ENCODE measurements at places on chromosomes 1 and 21.

GRCh38 chr1:214423045-214423444 lies 128.4 kb downstream of the PTPN14 start:
- no peak for DNase-seq

DNA sequence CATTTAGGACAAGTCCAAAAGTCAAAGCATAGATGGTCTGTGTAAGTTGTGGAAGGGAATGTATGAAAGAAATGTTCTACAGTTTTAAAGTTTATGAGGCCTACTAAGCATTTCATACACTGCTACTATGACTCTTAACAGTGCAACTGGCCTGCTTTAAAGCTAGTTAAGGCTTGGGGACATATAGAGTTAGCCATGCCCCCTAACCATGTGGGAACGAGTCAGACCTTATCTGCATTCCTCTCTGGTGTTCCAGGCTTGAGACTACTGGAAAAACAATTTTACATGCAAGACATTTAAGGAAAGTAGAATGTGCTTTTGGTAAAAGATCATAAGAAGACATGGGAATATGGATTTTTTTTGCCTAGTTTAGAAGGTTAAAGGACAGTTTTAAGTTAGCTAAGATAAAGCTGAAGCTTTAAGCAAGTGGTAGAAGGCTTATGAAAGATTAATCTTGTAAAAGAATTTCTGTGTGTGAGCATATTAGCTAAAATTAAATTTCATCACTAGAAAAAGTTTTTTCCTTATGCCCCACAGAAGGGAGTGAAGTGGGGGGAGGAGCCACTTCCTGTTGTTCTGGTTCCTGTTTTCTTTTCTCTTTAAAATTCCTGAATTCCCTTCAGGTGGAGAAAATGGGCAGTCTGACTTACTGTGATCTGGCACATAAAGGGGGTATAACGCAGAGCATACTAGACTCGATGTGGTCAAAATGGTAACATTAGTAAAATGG lies 8.9 kb upstream of the CD48 start:
- DNase-seq = no peak

DNA sequence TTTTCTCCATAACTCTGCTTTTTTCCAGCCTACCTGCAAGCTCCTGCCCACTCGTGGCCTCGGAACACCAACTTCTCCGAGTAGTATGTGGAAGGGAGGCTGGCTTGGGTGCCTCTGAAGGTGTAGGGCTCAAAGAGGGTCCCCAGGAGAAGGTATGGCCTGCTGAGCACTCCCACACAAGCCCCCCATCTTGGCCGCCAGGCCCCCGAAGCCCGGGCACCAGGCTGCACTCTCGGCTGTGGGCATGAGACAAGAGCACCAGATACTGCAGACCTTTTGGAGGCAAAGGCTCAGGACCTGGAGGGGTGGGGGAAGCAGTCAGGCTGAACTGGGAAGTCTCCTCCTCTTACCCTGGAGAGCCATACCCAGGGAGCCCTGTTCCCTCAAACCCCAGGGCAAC lies 1.7 kb downstream of the ZNF692 start:
- no peak for DNase-seq

DNA sequence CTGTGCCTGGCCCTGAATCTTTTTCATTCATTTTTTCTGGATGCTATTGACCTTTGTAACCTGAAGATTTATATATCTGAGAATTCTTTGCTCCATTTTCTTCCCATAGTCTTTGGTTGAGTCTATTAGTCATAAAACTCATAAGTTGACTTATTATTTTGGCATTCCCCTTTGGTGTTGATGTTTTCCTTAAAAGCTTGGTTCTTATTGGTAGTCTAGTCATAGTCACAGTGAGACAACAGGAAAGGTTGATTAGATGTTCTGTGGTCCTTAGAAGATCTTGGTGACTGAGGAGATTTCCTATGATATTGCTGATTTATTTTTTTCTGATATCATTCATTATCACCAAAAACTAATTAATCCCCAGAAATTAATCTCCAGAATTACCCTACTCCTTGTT lies 86.2 kb downstream of the PTPRC start:
- no peak for DNase-seq

GRCh38 chr1:71270394-71270915 lies 189.6 kb upstream of the ZRANB2 start:
- DNase-seq = no peak

GRCh38 chr1:15953791-15954241 lies 22.1 kb downstream of the ZBTB17 start:
- no peak for DNase-seq

DNA sequence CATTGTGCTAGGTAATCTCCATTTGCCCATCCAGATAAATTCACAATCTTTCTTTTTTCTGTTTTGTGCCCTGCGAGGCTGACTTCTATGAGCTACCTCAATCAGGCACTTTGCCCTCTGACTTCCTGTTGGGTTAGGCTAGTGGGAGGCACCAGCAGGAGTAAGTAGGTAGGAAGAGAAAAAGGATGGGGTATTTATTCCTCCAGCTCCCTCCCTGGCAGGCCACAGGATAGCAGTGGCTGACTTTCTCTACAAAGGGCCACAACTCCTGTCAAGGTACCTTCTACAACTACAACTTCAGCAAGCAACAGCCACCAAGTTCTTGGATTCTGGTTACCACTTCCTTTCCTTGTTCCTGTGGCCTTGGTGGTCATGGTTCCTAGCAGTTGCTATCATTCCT lies 18.8 kb upstream of the GORAB start:
- no peak for DNase-seq

DNA sequence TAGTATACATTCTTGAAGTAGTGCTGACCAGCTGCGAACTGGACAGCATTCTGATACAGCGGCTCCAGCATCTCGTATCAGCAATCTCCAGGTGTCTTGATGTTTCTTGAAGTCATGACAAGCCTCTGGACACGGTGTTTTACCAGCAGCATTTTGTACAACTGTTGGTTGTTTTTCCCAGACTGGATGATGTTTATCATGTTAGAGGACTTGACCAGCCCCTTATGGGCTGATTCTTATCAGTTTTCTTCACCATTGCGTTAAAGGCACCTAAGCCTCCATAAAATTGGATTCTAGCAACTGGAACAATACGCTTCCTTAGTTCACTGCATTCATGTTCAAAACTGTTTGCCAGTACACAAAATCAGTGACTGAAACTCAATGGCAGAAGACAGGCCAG lies 29.1 kb downstream of the CACHD1 start:
- no peak for DNase-seq

DNA sequence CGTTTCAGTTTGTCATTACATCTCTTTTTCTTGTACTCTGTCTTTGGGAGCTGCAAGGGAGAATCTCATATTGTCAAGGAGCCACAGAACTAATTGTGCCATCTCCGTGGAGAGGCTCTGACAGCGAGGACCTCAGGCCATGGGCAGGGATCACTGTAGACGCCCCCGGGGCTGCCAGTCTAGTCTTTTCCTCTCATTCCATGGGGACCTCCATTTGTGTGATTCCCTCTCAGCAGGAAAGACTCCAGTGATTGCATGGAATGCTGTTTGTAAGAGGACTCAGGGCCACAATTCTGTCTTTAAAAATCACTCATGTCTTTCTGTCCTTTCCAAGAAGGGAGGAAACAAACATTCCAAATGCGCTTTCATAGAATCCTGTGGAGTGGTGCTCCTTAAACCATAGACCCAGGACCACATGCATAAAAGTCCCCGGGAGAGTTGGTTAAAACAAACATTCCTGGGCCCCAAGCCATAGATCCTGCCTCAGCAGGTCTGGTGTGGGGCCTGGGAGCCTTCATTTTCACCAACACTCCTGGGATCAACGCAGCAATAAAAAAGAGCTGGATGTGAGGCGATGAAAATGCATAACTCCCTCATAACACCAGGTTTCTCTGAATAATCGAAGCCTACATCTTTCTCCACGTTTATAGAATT lies 104.5 kb downstream of the ZP4 start:
- no peak for DNase-seq

DNA sequence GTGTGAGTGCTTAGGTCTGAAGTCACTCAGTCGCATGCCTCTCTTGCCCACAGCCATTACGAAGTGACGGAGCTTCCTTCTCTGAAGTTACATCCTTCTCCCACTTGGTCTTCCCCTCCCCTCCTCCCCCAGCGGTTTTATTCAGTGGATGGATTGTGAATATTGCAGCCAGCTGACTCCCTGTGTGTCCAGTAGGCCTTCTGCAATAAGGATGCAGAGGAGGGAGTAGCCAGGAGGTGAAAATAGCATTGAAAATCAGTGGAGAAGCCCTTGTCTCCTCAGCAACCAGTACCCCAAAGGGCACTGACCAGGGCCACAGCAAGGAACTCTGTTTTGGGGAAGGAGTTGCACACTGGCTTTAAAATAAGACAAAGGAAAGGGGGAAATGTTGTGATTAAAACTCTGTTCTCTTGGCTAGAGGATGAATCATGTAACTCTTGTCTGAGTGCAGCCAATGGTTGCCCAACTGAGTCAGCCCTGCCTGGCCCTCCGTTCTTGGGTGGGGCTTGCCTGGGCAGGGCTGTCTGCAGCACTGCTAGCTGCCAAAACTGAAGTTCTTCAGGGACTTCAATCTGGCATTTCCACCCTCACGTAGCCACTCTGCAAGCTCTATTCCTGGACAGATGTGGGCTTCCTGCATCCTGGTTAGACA lies 4.3 kb downstream of the S100A10 start:
- DNase-seq = peak; percentile 70

- no peak for DNase-seq
Observed at GRCh38 chr1:172914501-172915144, 136.1 kb downstream of the TNFSF18 start.

DNA sequence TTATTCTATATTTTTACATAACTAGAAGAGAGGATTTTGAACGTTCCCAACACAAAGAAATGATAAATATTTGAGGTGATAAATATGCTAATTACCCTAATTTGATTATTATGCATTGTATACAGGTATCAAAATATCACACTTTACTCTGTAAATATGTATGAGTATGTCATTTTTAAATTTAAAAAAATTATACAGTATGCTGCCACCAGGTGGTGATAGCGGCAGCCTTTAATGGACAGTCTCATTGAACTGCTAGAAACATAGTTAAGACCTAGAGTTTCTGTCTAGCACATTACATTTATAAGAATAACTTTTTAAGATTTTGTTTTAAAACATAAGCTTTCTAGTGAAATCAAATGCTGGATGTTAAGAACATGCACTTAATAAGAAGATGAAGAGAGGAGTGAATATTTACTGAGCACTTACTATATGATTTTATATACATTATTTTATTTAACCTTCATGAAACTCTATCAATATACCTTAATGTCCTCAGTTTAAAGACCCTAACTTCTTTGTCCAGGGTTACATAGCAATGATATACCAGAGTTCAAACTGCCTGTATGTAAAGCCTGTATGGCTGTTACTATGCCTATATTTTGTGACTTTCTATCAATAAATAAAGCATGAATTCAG lies 207.1 kb downstream of the NUF2 start:
- DNase-seq = peak; percentile 42

DNA sequence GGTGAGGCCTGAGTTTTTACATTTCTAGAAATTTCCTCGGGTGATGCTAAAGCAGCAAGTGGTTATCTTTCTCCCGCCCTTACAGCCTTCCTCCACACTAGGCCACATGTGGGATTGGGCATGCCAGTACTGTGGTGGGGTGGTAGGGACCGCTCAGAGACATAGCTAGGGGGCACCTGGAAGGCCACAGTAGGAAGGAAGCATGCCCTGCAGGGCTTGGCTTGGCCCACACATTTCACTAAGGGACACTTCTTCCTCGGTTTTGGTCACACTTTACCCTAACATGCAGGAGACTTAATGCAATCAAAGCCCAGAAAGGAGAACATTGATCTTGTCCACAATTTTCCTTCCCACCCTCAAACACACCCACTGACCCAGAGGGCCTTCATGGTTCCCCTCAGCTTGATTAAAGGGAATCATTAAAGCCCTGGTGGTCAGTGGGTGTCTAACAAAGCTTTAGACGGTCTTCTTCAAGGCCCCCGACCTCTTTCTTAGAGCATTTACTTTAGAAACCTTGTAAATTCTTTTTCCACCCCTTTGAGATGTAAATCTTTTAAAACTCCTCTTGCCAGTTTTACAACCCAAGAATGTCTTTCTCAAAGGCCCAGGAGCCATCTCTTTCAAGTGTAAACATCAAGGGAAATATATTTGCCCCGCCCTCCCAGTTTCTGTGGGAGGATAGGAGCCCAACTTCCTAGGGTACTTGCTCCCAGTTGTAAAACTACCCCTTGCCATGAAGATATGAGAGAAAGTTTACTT lies 246.4 kb upstream of the PTBP2 start:
- no peak for DNase-seq

- peak; percentile 61 for DNase-seq
Observed at GRCh38 chr1:227234998-227235405, 83.3 kb downstream of the CDC42BPA start.

DNA sequence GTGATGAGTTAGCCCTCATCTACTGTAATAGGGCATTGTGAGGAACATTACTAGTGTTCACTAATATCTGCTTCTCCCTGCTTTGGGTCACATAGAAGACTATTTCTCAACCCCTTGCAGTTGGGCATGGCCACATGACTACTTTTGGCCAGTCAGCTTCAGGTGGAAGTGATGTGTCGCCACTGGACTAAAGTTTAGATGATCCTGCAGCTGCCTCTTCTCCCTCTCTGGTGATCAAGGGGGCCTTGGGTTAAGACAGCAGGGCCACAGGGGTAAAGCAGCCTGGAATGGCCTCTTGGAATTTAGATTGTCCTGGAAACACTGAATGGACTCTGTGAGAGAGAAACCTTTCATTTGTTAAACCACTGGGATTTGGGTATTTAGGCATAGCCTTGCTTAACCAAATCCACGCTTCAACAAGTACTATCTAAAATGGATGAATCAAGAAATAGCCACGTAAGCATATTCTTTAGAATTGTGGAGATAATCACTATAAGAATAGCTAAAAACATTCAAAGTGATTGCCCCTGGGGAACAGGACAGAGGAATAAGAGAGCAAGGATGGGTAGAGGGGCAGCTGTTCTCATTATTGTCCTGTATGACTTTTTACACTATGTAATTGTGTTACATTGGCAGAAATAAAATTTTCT lies 41.2 kb downstream of the OPRD1 start:
- no peak for DNase-seq

- no peak for DNase-seq
Observed at GRCh38 chr1:223253916-223254315, 110.1 kb downstream of the SUSD4 start.

GRCh38 chr1:116895073-116895472 lies 14.6 kb upstream of the PTGFRN start:
- no peak for DNase-seq

DNA sequence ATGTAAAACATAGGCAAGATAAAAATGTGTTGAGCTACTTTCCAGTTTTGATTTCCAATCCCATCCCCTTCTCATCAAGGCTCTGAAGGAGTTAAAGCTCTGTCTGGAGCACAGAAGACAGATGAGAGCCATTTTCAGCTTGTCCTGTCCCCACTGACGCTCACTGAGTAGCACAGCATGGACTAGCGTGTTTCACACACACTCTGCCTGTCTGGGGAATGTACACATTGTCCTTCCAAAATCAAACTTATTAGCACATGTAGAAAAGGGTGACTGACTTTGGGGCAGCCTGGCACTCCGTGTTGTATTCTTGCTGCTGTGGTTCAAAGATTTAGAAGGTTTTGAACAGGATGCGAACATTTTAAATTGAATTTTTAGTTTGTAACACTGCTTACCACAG lies 139.2 kb downstream of the NEK7 start:
- DNase-seq = no peak

Measured in hepatocyte (in vitro differentiated cells).